ENCODE measurements at places on chromosomes 4 and X.

DNA sequence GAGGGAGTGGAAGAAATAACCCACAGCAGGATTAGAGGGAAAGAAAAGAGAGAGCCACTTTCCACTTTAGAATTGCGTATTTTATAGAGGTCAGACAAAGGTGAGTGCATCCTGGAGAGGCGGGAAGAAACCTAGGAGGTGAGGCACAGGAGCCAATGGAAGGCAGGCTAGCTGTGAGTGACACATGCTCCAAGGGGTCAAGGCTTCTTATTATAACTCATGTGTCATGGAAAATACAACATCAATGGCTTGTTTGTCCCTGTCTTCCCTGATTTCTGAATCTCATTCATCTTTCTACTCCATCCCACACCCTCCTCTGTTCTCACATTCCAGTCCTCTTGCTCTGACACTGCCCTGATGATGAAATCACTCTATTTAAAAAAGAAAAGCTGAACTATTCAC lies 14.4 kb downstream of the ANXA3 start:
- no peaks in the 10 kb centered on the region for H3K27me3 ChIP-seq
- no peaks in the 10 kb centered on the region for H3K36me3 ChIP-seq
- no peak overlapping the region for H3K4me3 ChIP-seq
- peak; percentile 64 for DNase-seq
- H3K4me1 ChIP-seq: peaks cover 95% of the 10 kb centered on the region
- peak overlapping the region; percentile 9 for H3K27ac ChIP-seq

GRCh38 chrX:150573702-150574101 lies 5.3 kb downstream of the MTM1 start:
- H3K27ac ChIP-seq: no peak overlapping the region
- H3K27me3 ChIP-seq: no peaks in the 10 kb centered on the region
- H3K36me3 ChIP-seq: no peaks in the 10 kb centered on the region
- no peak overlapping the region for H3K4me3 ChIP-seq
- no peak for DNase-seq

GRCh38 chr4:37299468-37299867 lies 54.9 kb downstream of the NWD2 start:
- H3K27ac ChIP-seq: no peak overlapping the region
- H3K27me3 ChIP-seq: no peaks in the 10 kb centered on the region
- DNase-seq: no peak
- no peaks in the 10 kb centered on the region for H3K36me3 ChIP-seq

- no peak overlapping the region for H3K4me3 ChIP-seq
- H3K4me1 ChIP-seq: peaks cover 27% of the 10 kb centered on the region
- peak; percentile 15 for DNase-seq
- H3K27me3 ChIP-seq: no peaks in the 10 kb centered on the region
- H3K36me3 ChIP-seq: peaks cover 5% of the 10 kb centered on the region
Observed at GRCh38 chr4:177546745-177547144, 104.5 kb upstream of the AGA start.

GRCh38 chr4:187071946-187072600 lies 348.4 kb upstream of the FAT1 start:
- H3K4me3 ChIP-seq: peak overlapping the region; percentile 77
- no peaks in the 10 kb centered on the region for H3K36me3 ChIP-seq
- no peak for DNase-seq
- peak overlapping the region; percentile 15 for H3K27ac ChIP-seq
- peaks cover 9% of the 10 kb centered on the region for H3K27me3 ChIP-seq
- peaks cover 25% of the 10 kb centered on the region for H3K4me1 ChIP-seq

DNA sequence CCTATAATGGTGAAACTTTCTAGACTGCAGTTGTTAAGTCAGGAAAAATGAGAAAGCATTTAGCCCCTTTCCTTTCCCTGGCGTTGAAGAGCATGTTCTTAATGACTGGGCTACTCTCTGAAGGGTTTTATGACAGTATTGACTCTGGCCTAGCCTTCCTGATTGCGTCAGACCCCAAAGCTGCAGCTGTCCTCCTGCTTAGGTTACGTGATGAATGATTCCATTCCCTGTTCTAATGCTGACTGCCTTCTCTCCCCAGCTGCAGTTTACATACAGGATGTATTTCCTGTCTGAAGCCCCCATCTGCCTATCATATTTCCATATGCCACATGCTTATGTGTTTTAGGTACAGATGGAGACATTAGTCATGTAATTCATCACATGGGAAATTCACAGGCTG lies 105.8 kb upstream of the EGFL6 start:
- H3K27me3 ChIP-seq: peaks cover 2% of the 10 kb centered on the region
- H3K4me1 ChIP-seq: peaks cover 17% of the 10 kb centered on the region
- peak overlapping the region; percentile 73 for H3K27ac ChIP-seq
- DNase-seq: peak; percentile 48
- H3K4me3 ChIP-seq: no peak overlapping the region

- no peak overlapping the region for H3K4me3 ChIP-seq
- H3K36me3 ChIP-seq: no peaks in the 10 kb centered on the region
- no peaks in the 10 kb centered on the region for H3K27me3 ChIP-seq
- no peak overlapping the region for H3K27ac ChIP-seq
- DNase-seq: no peak
Observed at GRCh38 chr4:66252291-66252690, 582.0 kb upstream of the EPHA5 start.

GRCh38 chr4:137609718-137610430 lies 77.6 kb upstream of the PCDH18 start:
- peak; percentile 57 for DNase-seq
- H3K36me3 ChIP-seq: no peaks in the 10 kb centered on the region
- H3K4me3 ChIP-seq: peak overlapping the region; percentile 84

GRCh38 chr4:122450847-122451246 lies 5.7 kb downstream of the IL2 start:
- H3K36me3 ChIP-seq: no peaks in the 10 kb centered on the region
- no peaks in the 10 kb centered on the region for H3K4me1 ChIP-seq

GRCh38 chr4:13498469-13498868 lies 14.3 kb upstream of the RAB28 start:
- H3K27ac ChIP-seq: no peak overlapping the region
- DNase-seq: no peak
- peaks cover 4% of the 10 kb centered on the region for H3K27me3 ChIP-seq
- no peak overlapping the region for H3K4me3 ChIP-seq
- H3K36me3 ChIP-seq: no peaks in the 10 kb centered on the region
- no peaks in the 10 kb centered on the region for H3K4me1 ChIP-seq

GRCh38 chrX:117977526-117977925 lies 139.1 kb downstream of the KLHL13 start:
- H3K4me3 ChIP-seq: no peak overlapping the region
- no peaks in the 10 kb centered on the region for H3K36me3 ChIP-seq
- no peaks in the 10 kb centered on the region for H3K4me1 ChIP-seq
- DNase-seq: no peak
- H3K27ac ChIP-seq: no peak overlapping the region
- no peaks in the 10 kb centered on the region for H3K27me3 ChIP-seq

- peaks cover 6% of the 10 kb centered on the region for H3K4me1 ChIP-seq
- peaks cover 2% of the 10 kb centered on the region for H3K27me3 ChIP-seq
- no peaks in the 10 kb centered on the region for H3K36me3 ChIP-seq
- no peak overlapping the region for H3K4me3 ChIP-seq
Observed at GRCh38 chrX:12702509-12703091, 88.6 kb upstream of the PRPS2 start.

GRCh38 chrX:139207655-139208054 lies 322.9 kb upstream of the F9 start:
- H3K4me1 ChIP-seq: no peaks in the 10 kb centered on the region
- peaks cover 8% of the 10 kb centered on the region for H3K27me3 ChIP-seq
- H3K27ac ChIP-seq: no peak overlapping the region

- no peaks in the 10 kb centered on the region for H3K36me3 ChIP-seq
- no peak for DNase-seq
- H3K27me3 ChIP-seq: no peaks in the 10 kb centered on the region
- no peak overlapping the region for H3K27ac ChIP-seq
- H3K4me1 ChIP-seq: peaks cover 14% of the 10 kb centered on the region
Observed at GRCh38 chrX:9515973-9516538, 51.2 kb downstream of the TBL1X start.

DNA sequence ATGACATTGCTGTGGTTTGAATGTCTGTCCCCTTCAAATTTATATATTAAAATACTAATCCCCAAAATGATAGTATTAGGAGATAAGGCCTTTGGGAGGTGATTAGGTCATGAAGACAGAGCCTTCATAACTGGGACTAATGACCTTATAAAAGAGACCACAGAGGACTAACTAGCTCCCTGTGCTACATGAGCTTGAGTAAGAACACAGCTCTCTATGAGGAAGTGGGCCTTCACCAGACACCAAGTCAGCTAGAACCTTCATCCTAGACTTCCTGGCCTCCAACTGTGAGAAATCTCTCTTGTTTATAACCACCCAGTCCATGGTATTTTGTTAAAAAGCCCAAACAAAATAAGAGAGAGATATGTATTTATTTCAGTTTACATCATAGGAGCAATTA lies 242.2 kb upstream of the CTSO start:
- H3K36me3 ChIP-seq: no peaks in the 10 kb centered on the region
- no peak for DNase-seq
- H3K4me3 ChIP-seq: no peak overlapping the region
- H3K4me1 ChIP-seq: peaks cover 7% of the 10 kb centered on the region

DNA sequence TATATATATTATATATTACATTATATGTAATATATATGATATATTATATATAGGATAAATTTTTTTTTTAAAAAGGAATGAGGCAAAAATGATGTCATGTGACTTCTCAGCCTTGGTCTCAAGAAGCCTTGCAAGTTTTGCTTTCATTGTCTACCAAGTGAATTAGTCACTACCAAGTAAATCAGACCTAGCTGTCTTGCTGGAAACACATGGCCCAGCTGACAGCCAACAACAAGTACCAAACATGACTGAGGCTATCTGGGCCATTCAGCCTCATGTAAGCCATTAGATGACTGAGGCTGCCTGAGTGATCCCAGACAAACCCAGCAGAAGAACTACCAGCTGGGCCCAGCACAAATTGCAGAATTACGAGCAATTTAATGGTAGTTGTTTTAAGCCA lies 44.9 kb downstream of the HAND2 start:
- H3K4me3 ChIP-seq: no peak overlapping the region
- H3K27ac ChIP-seq: no peak overlapping the region
- peaks cover 35% of the 10 kb centered on the region for H3K4me1 ChIP-seq

DNA sequence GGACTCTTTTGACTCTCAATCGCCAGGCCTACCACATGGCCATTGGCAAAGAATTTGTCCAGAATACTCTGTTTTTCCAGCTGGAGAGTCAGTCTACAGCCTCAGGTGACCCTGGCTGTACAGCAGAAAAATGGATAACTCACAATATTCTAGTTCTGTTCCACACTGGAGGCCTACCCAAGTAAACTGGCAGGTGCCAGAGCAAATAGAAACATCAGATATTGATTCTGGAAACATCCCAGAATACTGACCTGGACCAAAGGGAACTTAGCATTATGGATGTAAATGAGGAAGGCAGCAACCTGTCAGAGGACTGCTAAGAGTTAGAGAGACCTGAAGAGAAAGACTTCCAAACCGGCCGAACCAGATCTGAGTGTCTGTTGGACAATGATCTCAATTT lies 147.9 kb upstream of the SMAD1 start:
- H3K27me3 ChIP-seq: peaks cover 2% of the 10 kb centered on the region
- no peaks in the 10 kb centered on the region for H3K4me1 ChIP-seq
- no peak for DNase-seq
- H3K27ac ChIP-seq: no peak overlapping the region
- no peak overlapping the region for H3K4me3 ChIP-seq

DNA sequence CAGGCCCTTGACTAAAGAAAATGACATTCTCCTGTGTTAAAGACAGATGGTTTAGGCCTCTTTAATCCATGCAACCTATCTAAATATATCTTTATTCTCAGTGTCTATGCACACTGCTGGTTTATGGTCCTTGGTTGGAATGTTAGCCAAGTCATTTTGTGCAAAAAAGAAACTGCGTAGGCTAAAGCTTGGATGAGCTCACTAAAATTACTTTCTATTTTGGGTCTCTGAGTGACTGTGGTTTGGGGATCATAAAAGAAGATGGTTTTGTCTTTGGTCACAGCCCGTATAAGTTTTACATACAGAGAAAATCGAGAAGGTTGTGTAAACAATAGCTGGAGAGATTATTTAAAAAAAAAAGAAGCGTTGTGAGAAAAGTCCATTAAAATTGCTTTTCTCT lies 443.6 kb downstream of the UBE2NL start:
- DNase-seq: peak; percentile 0
- H3K36me3 ChIP-seq: no peaks in the 10 kb centered on the region
- no peaks in the 10 kb centered on the region for H3K27me3 ChIP-seq
- H3K4me3 ChIP-seq: no peak overlapping the region
- H3K27ac ChIP-seq: no peak overlapping the region

- no peaks in the 10 kb centered on the region for H3K27me3 ChIP-seq
- H3K4me3 ChIP-seq: no peak overlapping the region
- no peaks in the 10 kb centered on the region for H3K4me1 ChIP-seq
- DNase-seq: no peak
- H3K27ac ChIP-seq: no peak overlapping the region
Observed at GRCh38 chr4:68617003-68617698, 41.0 kb upstream of the UGT2B17 start.

GRCh38 chrX:153723351-153724251 lies 586 bp downstream of the BCAP31 start:
- H3K4me3 ChIP-seq: peak overlapping the region; percentile 92
- peaks cover 23% of the 10 kb centered on the region for H3K4me1 ChIP-seq
- peak; percentile 21 for DNase-seq

DNA sequence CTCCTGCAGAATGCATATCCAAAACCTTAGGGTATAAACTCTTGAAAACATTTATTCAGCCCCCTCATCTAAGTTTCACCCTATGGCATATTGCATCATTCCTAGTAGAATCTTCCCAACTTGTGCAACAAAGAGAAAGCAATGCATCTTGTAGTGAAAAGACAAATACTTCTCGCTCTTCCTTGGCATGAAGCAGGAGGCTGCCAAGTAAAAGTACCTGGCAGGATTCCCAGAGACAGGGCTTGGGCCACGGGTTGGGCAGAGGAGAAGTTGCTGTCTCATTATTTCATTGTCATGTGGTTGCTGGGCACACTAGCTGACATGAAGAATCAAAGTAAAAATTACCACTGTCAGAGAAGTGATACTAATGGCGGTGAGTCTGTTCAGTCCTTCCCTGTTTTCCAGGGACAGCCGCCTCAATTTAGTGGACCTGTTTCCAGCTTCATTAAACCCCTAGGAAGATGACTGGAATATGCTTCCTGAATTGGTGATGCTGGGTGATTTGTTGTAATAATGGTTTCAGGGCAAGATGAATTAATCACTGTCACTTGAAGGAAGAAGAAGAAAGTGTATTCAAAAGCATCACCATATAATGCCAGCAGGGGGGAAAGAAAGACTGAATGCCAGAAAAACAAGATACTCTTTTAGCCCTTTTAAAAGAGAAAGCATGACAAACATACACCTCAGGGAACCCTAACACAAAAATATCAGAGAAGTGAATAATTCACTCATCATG lies 380.5 kb upstream of the IGFBP7 start:
- H3K27me3 ChIP-seq: no peaks in the 10 kb centered on the region
- DNase-seq: no peak
- no peak overlapping the region for H3K4me3 ChIP-seq
- H3K4me1 ChIP-seq: no peaks in the 10 kb centered on the region
- no peaks in the 10 kb centered on the region for H3K36me3 ChIP-seq

GRCh38 chr4:98506462-98507132 lies 151.8 kb downstream of the TSPAN5 start:
- H3K27ac ChIP-seq: no peak overlapping the region
- peaks cover 39% of the 10 kb centered on the region for H3K36me3 ChIP-seq
- DNase-seq: no peak
- H3K27me3 ChIP-seq: peaks cover 1% of the 10 kb centered on the region
- no peak overlapping the region for H3K4me3 ChIP-seq

Measured in HFFc6 (cell line).